Posterior vena cava (tissue), 2 donors: ENCODE measurements at places on chromosomes 6 and 20. TPM values are rescaled to one million over a fixed set of nuclear protein-coding genes. Genes with fewer than 3 reads are reported as not detected.

Gene ABHD12
- total RNA-seq = 29.3 TPM

Gene MCHR2
- total RNA-seq = not detected

Gene FAM209B
- total RNA-seq = 0.38 TPM

Gene NOTCH4
- total RNA-seq = 24.1 TPM

Gene WFDC12
- total RNA-seq = not detected

Gene C4B
- 121 TPM for total RNA-seq

Gene PDE7B
- total RNA-seq = 5.9 TPM

Gene DEFB124
- total RNA-seq = 2.9 TPM

Gene TCP11
- total RNA-seq = not detected
